Hematopoietic multipotent progenitor cell treated with erythropoietin and hydrocortisone succinate and interleukin-3 and kit ligand, for 4 days (in vitro differentiated cells): ENCODE measurements at places on chromosomes 1 and 21.

- DNase-seq = peak; percentile 72
Measured at GRCh38 chr1:236870721-236871120, 75.6 kb downstream of the MTR start.

- no peak for DNase-seq
Measured at GRCh38 chr1:93740601-93741031, 59.0 kb upstream of the BCAR3 start.

- peak; percentile 90 for DNase-seq
Measured at GRCh38 chr1:26853156-26853555, 9.8 kb upstream of the SFN start.

DNA sequence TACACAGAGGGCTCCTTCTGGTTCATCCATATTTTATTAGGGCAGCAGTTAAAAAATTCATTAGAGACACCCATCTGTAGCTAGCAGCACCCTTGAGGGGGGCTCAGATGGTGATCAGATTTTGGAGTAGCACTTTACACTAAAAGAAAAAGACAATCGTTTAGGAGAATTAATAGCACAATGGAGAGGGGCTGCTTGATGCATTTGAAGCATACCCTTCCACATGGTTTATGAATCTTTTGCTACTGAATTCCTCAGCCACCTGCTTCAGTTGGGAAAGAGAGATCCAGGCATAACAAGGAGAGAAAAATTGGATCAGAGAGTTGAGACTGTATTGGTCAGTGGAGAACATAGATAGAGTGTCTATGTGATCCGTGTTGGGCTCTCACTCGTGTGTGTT lies 54.4 kb downstream of the DISC1 start:
- DNase-seq = no peak

- DNase-seq = peak; percentile 36
Measured at GRCh38 chr1:57206038-57206437, 217.8 kb downstream of the DAB1 start.

- DNase-seq = no peak
Measured at GRCh38 chr1:216178281-216178680, 245.0 kb downstream of the USH2A start.

- peak; percentile 89 for DNase-seq
Measured at GRCh38 chr1:25875154-25875855, at the start of gene PAQR7. Gene PAQR7, minus strand, starts transcription at chr1:25875708. Its CDS starts 11,869 bp downstream, at chr1:25863839.

- DNase-seq = peak; percentile 69
Measured at GRCh38 chr21:28336314-28336713, 656.4 kb downstream of the LTN1 start.

GRCh38 chr1:162562470-162562828 lies 927 bp downstream of the UAP1 start:
- peak; percentile 38 for DNase-seq

DNA sequence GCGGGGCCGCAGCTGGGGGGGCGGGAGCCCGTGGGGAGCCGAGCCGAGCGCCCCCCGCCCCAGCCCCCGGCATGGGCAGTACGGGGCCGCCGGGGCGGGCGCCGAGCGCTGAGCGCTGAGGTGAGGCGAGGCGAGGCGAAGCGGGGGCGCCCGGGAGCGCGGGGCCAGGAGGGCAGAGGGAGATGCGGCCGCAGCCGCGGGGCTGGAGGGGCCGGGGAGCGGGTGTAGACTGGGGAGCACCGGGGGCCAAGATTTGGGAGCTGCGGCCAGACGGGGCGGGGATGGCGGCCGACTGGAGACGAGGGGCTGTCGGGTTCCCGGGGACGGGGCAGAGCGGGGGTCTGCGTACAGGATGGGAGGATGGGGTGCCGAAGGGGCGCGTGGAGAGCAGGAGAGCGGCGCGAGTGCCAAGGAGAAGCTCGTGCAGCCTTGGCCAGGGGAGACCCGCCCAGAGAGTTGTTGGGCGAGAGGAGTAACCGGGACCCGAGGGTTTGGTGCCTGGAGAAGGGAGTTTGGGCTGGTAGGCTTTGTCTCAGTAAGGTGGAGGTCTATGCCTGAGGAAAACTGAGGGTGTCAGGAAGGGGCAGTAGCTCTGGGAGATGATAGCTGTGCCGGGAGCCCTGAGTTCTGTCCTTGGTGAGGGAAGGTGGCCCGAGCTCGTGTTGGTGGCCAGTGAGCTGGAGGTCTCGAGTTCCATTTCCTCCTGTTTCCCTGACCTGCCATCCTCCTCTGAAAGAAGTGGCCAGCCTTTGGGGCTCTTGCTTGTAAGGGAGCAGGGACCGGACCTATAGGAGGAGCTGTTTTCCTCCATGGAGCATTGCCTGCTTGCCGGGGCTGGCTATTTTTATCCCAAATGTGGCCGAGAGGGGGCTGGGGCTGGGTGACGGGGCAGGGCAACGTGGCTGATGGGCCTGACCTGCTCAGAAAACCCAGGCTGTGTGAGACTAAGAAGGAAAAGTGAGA lies 539 bp downstream of the ATP8B2 start:
- peak; percentile 85 for DNase-seq

GRCh38 chr1:150021191-150021694 lies 10.7 kb upstream of the OTUD7B start:
- no peak for DNase-seq

DNA sequence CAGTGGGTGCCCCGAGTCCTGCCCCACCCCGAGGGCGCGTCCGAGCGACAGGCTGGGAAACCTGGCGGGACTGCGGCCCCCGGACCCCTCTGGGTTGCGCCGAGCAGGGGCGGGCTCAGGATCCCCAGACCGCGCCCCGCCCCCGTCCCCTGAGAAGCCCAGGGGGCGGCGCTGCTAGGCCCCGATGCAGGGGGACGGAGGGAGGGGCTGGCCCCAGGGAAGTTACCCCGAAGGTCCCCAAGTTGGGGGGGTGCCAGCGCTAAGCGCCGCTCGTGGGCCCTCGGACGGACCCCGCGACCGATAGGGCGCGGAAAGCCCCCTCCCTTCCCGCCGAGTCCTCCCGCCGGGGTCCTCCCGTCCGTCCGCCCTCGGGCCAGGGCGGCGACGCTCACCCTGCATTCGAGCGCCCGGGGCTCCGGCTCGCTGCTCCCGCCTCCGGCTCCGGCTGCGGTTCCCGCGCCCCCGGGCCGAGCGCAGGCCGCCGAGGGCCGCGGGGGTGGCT lies 414 bp downstream of the GPR153 start:
- DNase-seq = peak; percentile 42

DNA sequence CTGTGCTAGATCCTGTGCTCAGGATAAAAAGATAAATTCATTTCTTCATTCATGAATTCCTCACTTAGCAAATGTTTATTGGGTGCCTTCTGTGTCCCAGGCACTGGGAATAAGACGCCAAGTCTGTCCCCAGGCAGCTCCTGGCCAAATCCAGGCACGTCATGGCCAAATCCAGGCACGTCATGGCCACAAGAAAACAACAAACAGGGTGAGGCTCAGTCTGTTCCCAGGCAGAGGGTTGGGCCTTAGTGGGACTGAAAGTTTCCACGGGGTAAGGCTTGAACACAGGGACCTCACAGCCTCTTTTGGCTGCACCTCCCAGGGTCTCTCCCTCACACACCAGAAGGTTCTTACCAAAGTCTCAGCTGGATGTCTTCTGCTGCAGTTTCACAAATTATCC lies 95.7 kb downstream of the PAX7 start:
- DNase-seq = no peak

- no peak for DNase-seq
Measured at GRCh38 chr1:37094302-37094701, 60.0 kb upstream of the GRIK3 start.
